Activated naive CD8-positive, alpha-beta T cell treated with anti-CD3 and anti-CD28 coated beads, Interleukin-2, amount 10 ng/mL, durations not matched to agents 7 days and 5 days (primary cell): ENCODE measurements at places on chromosomes 7 and 10. TPM values are rescaled to one million over a fixed set of nuclear protein-coding genes. Genes with fewer than 3 reads are reported as not detected.

TMEM273 gene
- 12.3 TPM for total RNA-seq

CFAP69 gene
- not detected for total RNA-seq

RELN gene
- not detected for total RNA-seq

NFE2L3 gene
- 10.0 TPM for total RNA-seq

NKX1-2 gene
- total RNA-seq, result not detected

- DNase-seq, result no peak
These were observed 127.4 kb upstream of the CTTNBP2 start for GRCh38 chr7:118000480-118001202.

DNA sequence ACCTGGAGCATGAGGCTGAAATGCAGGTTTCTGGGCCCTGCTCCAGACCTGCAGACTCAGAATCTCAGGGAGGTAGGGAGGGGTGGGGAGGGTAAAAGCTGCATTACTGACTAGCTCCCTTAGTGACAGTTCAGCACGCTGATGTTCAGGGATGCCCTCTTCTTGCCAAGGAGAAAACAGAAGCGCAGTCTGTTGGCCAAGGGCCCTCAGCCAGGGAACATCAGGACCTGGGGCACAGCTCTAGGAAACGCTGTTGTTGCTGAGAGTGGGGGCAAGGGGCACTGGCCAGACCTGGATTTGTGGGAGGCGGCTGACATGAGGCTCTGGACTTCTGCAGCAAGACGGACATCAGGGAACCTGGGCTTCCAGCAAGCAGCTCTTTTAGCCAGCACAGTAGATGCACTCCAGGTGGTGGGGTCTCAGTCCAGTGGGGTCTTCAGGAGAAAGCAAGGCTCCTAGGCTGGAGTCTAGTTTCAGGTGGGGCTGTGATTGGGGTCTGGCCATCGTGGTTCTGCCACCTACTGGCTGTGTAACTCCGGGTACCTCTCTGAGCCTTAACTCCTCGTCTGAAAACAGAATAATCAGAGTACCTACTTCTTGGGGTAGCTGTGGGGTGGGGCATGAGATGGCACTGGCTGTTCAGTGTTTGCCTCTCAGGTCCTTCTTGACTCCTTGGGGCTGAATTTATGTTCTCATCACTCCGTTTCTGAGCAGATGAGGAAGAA is 72.9 kb upstream of the PRLHR start:
- no peak for DNase-seq

- no peak for DNase-seq
These were observed 103.7 kb downstream of the NEUROD6 start for GRCh38 chr7:31236868-31237267.

DNA sequence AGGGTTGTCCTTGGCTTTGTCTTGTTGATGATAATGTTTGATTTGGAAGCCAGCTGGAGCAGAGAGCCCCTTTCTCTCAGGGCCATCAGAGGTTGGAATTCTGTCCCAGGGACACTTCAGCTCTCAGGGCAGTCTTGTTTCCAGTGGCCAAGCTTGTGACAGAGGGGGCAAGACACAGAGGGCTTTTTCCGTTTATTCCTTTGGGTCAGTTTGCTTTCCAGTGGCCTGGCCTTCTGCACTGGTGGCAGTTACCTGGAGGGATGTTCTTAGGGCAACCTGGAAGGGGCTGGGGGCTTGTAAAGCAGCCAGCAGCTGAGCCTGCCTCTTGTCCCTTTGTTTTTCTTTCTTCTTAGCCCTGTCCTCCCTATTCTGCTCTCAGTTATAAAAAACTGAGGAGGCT is 62.7 kb downstream of the MTURN start:
- DNase-seq, result no peak

DNA sequence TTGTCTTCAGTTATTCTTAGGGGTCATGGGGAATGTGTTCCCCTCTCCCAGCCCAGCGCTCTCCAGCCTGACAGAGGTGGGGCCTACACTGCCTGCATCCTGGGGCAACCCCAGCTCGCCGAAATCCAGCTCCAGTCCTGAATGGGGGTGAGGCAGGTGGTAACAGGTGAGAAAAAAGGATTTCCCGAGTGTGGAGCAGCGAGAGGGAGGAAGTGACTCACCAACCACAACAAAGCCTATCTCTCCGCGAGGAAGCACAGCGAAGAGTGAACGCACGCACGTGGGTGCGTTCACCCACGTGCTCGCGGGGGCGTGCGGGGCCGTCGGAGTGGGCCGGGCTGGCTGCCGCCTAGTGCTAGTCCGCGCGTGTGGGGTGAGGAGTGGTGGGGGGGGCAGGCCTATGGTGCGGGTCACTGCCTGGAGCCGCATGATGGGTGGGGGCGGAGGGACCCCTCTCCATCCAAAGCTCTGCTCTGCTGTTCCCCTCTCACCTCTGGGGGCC is 855 bp upstream of the PALD1 start:
- peak; percentile 79 for DNase-seq

DNA sequence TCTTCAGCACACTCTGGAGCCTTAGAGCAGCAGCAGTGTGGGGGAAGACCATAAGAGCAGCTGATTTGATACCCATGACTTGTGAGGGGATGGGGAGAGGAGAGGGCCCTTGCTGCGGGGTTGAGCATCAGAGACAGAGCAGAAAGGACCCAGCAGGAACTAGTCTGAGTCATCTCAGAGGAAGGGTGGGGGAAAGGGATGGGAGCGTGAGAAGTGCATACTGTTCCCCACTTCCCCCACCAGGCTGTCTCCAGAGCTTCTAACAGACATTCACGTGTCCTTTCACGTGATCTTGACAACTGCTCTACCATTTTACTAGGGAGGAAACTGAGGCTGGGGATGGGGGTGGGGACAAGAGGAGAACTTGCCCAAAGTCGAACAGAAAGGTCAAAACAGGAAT is 38.7 kb downstream of the FAM241B start:
- no peak for DNase-seq

DNA sequence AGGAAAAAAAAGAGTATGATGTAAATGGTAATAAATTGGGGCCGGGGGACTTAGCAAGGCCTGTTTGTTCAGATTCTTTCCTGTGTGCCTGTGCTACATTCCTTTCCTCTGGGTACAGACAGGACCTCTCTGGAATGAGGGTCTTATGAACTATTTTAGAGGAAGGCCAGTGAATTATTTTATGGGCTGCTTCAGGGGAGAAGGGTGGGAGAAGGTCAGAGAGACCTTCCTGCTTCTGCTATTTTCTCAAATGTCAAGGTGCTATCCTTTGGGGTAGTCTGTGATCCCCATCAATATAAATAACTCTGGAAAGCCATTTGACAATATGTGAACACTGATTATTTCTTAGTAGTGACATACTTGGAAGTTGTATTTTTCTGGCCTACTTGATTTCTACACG is 426.5 kb downstream of the SH2D4B start:
- DNase-seq, result no peak

DNA sequence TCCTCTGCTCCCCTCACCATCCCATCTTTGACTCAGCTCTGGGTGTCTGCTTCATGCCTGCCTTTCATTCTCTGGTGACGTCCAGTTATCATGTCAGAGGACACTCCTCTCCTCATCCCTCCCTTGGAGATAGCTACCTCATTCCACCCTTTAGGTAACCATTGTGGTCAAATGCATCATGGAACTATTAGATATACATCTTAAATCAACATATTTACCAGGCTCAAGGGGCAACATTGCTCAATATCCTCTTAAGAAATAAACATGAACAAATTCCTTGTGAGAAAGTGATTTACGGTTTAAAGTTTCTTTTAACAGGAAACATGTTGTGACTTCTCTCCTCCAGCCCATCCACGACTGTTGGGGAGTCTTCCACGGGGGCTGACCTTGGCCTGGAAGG is 511.6 kb upstream of the IGFBP3 start:
- DNase-seq, result no peak

DNA sequence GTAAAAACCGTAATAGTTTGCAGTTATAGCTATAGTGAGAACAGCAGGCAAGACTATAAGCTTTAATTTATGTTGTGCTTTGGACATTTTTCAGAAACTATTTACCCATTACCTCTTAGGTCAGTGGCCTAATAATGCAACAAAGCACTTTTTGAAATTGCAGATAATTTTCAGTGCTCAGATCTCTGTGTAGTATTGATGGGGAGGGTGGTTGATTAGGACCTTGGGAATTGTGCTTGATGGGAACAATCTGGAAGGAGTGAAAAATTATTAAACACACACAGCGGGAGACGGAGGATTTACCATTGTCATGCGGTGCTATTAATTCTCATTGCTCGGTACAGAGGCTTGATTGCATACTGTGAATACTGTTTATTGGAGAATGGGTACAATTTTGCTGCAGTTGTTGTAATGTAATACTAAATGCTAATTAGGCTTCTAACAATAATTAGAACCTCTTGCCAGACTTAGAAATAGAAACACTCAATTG is 304.8 kb downstream of the LRMDA start:
- DNase-seq, result no peak

DNA sequence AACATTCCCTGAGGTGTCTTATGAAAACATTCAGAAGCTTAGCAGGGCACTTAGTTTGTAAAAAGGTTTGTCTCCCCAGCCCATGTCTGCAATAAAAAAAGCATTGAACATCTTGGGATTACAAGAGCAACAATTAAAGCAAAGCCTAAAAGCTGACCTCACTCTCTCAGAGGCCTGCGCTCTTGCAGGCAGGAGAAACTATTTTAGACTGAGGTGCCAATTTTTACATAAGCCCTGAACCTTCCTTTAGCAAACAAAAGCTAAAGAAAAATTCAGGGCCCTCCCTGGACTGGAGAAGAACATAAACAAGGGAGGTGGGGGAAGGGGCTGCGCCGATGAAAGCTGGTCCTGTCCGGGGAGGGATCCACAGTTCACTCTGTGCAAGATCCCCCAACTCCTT is 312.7 kb upstream of the RNF32 start:
- no peak for DNase-seq

DNA sequence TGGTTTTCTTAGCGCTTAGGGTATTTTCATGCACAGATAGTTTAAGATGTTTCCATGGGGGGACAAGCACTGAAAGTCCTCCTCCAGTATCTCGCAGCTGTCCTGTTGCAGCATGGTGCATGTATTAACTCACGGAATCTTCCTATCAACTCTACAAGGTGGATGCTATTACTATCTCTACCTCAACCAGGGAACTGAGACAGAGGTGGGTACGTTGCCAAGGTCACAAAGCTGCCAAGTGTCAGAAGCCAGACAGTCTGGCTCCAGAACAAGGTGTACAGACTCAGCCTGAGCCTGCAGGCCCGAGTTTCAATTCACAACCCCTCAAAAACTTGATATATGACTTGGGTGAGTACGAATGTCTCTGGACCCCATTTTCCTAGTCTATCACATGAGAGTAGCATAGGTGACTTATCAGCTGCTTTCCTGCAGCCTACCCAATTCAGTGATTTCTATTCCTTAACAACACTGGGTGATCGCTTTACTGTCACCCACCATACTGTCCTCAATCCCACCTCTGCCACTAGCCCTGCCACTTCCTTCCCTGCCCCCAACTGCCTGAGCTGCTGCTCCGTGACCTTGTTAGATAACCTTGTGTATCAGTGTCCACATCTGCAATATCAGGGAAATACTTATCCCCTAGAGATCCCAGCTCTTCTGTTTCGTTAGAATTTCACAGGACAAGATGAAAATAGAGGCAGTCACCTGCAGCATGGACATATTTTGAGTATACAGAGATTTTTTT is 92.1 kb downstream of the ABCC2 start:
- DNase-seq, result no peak

- no peak for DNase-seq
These were observed 16.7 kb downstream of the LSMEM1 start for GRCh38 chr7:112497481-112497880.

DNA sequence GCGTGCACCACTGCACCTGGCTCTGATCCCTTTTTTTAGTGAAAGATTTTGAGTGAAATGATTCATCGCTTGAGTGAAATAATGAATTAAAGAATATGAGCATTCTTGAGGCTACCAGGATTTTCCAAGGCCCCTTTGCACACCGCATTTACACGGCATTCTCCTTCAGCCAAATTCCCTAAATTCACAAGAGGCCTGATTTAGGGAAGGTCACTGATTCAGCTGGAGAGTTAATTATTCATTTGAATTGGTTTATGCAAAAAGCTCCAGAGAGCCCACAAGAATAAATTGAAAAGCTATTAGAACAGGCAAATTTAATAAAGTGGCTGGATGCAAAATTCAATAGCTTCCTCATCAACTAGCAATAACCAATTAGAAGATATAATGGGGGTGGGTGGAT is 46.5 kb downstream of the LEP start:
- DNase-seq, result no peak

DNA sequence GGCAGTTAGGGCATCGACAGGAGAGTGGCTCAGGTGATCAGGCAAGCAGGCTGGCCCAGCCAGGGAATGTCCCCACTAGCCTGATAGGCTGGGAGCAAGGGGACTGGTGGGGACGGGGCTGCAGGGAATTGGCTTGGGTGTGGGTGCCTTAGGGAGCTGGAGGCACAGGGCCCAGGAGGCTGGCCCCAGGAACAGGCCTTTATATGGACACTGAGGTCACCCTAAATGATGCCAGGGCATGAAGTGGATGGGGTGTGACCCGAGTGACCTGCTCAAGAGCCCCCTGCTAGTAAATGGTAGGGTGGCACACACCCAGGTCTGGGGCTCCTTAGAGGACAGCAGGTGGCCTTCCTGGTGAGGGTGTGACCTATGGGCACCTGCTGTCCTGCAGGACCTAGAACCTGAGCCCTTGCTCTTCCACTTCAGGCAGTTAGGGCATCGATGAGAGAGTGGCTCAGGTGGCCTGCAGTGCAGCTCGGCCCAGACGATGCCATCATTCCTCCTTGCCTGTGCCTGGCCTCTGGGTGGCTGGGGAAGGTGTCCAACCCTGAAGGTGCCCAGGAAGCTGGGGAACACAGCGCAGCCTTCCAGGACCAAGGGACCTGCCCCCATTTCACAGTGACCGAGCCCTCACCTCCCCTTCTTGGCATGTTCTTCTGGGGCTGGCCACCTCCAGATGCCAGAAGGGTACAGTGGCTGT is 51.7 kb upstream of the LEP start:
- no peak for DNase-seq

GRCh38 chr7:22185559-22185958 is 171.4 kb downstream of the RAPGEF5 start:
- no peak for DNase-seq

DNA sequence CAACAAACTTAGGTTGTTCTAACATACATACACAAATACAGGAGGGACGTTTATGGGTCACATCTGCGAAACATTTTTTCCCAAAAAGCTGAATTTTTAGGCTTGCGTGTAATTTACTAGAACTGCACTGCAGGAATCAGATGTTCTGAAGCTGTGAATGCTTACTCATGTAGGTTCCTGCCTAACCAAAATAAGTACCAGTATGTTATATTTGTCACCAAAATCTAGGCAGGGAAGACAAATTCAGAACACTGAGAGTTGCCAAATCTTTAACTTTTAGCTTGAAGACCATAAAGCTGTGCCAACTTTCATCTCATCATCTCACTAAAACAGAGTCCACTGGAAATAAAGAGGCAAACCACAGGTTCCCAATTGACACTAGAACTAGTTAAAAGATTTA is 5.7 kb downstream of the UBE2H start:
- DNase-seq, result no peak
